Activated T-helper 17 cell treated with anti-CD3 and anti-CD28 coated beads, Interleukin-2, amount 50 U/mL, for 72 hours (primary cell): ENCODE measurements at places on chromosomes 7 and 10. TPM values are rescaled to one million over a fixed set of nuclear protein-coding genes. Genes with fewer than 3 reads are reported as not detected.

ARHGAP22 gene
- total RNA-seq: 0.48 TPM

TMEM196 gene
- not detected for total RNA-seq

ZNF394 gene
- 36.5 TPM for total RNA-seq

DNA sequence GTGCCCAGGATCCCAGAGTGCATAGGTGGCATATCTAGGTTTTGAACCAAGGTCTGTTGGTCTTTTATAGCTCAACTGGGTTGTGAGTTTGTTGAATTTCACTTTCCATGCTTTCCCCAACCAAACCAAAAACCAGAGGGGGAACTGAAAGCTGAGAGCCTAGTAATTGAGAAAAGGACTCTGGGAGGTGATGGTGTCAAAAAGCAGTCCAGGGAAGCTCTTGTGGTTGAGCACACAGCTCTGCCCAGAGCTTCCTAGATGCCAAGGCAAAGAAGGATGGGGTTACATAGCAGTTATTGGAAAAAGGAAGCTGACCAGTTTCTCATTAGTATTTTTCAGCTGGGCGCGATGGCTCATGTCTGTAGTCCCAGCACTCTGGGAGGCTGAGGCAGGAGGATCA, 9.9 kb downstream of the POR start:
- no peak for ATAC-seq

DNA sequence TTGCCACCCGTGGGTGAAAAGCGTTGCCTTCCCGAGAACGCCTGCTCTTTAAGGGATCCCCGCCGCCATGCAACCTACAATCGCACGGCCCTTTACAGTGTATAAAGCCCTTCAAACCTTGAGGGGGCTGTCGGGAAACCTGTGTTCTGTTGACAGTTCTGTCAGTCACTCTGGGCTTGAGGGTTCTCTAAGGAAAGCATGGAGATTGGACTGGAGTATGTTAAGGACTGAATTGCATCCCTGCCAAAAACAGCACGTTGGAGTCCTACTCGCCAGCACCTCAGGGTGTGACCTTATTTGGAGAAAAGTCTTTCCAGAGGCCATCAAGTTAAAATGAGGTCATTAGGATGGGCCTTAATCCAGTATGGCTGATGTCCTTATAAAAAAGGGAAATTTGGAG, 70.6 kb downstream of the PFKFB3 start:
- ATAC-seq: no peak

GRCh38 chr10:69963835-69964710, 88.6 kb upstream of the MACROH2A2 start:
- ATAC-seq: no peak

- ATAC-seq: peak; percentile 67
Observed at GRCh38 chr10:12568391-12569009, 219.2 kb downstream of the CAMK1D start.
